GM18507 (cell line): ENCODE measurements at places on chromosomes 11 and 22.

DNA sequence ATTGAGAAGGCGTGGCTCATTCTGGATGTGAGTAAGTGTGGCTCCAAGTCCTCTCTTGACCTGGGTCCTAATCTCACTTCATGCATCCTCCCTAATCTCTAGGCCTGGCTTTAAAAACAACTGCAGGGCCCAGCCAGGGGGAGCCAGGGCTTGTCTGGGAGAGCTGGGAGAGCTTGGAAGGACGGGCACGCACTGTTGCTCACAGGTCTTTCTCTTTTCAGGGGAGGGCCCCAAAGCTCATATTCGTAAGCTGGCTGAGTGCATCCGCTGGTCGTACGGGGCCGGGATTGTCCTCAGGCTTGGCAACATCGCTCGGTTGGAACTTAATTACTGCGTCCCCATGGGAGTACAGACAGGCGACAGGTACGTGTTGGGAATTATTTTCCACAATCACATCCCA lies 34.1 kb upstream of the PARVB start:
- DNase-seq: no peak

- no peak for DNase-seq
Measured at GRCh38 chr22:20392983-20393704, 807 bp upstream of the ZNF74 start.

GRCh38 chr11:3817181-3817800 lies 8.9 kb downstream of the PGAP2 start:
- DNase-seq: no peak

DNA sequence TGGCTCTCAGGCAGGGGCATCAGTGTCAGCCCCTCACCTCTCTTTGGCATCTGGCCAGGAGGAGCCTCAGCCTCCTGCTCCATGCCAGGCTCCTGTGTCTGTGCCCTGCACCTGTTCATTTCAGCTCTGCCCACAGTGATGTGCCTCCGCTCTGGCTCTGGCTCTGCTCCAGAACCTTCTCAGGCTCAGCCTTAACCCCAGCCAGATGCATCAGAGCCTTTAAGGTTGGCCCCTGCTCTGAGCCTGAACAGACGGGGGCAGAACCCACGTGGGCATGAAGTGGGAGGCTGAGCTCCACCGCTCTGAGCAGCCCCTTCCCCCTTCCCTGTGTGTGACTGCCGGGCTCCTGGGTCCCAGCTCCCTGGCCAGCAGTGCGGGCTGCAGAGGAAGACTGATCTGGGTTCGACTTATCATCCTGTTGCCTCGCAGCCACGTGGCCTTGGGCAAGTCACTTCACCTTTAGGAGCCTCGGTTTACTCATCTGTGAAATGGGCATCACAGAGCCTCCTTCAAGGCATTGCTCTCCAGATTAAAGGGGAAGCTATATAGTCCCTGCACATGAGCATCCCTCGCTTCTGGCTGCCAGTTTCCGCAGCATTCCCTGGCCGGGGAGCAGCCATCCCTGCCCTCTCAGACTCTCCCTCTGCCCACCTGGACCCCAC lies 44.7 kb upstream of the RTL6 start:
- DNase-seq: no peak

GRCh38 chr22:36232715-36233401 lies 6.5 kb downstream of the APOL2 start:
- no peak for DNase-seq

DNA sequence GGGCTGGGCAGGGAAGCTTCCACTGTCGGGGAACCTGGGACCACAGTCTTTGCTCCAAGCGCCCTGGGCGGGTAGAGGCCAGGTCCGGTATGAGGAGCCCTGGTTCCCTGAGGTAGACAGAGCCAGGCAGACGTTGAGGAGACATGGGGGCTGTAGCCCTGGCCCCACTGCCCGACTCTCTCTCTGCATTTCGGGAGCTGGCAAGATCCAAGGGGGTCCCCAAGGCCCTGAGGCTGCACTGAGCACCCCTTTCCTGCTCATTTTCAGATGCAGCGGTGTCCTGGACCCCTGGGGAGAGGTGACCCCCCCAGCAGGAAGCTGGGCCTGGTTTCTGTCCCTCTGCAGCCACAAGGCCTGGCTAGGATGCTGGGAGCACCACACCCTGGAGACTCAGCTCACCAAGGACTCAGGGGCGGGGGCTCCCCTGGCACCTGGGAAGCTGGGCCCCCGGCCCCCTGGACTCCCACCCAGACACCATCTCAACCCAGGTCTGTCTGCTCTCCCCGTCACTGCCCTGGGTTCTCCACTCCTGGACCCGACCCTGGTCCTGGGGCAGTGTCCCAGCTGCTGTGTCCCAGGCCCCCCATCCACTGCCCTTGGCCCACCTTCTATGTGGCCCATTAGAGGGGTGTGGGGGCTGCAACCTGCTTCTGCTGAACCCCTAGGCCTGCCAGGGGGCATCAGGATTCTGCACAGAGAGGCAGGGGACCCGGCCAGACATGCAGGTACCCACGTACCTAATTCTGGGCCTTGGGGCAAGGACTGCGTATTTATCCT lies 15.0 kb upstream of the MUC6 start:
- no peak for DNase-seq
